ENCODE measurements at places on chromosomes 13 and 19.

DNA sequence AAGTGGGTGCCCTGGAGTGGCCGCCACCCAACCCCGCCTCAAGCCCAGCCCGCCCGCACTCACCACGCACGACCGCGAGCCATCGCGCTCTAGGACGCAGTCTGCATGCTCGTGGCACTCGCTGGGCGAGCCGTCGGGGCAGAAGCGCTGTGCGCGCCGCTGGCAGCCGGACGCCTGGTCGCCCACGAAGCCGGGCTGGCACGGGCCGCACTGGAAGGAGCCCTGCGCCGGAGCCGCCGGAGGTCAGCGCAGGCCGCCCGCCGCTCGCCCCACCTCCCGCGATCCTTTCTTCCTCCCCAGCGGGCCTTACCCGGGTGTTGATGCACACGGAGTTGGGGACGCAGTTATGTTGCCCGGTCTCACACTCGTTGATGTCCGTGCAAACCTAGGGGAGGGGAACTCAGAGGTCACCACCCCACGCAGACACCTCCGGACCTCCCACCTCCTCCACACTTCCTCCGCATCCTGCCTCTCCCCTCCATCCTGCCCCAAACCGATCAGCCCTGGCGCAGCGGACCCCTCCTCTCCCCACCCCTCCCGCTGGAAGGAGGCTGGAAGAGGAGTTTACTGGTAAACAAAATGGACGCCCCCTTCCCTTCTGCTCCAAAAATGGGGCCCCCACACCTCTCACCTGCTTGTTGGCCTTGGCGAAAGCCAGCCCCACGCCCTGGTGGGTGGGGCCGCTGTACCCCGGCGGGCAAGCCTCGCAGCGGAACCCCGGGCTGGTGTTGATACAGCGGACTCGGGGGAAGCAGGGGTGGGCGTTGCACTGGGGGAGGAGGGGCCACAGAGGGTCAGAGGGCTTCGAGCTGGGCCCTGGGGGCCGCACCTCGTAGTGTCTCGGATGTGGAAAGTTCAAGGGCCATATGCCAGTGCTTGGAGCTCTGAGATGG lies 2.3 kb downstream of the COMP start:
- no peak for DNase-seq

DNA sequence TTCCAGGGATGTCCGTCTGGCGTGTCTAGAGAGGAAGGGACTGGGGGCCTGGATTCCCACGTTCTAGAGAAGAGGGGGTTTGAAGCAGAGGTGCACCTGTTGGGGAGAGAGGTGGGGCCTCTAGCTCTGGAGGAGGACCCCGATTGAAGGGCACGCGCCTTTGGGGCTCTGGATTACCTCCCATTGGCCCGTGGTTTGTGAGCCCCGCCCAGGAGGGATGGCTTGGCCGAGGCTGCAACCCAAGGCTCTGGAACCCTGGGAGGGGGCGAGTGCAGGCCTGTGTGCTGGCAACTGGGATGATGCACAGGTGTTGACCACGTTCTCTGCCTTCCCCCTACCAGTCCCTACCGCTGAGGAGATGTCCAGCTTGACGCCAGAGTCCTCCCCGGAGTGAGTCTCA lies 20.2 kb downstream of the TMEM150B start:
- DNase-seq: no peak

DNA sequence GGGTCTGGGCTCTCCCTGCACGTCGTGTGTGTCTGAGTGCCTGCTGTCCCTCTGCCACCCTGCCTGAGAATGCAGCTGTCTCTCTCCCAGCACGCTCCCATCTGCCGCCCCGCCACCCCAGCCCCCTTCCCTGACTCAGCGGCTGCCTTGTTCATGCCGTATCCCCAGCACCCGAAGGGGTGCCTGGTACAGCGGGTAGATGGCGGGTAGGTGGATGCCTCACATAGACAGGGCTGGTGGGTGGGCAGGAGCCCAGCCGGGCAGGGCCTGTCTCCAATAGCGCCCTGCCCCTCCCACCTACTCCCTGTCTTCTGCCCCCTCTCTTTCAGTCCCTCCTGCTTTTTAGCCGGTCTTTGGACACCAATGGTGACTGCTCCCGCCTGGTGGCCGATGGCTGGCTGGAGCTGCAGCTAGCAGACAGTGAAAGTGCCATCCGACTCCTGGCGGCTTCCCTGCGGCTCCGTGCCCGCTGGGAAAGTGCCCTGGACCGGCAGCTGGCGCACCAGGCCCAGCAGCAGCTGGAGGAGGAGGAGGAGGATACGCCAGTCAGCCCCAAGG lies 30.3 kb downstream of the DHX34 start:
- no peak for DNase-seq

GRCh38 chr13:101013245-101013644 lies 338.6 kb upstream of the TMTC4 start:
- no peak for DNase-seq

GRCh38 chr13:97116754-97117153 lies 105.4 kb upstream of the MBNL2 start:
- no peak for DNase-seq

DNA sequence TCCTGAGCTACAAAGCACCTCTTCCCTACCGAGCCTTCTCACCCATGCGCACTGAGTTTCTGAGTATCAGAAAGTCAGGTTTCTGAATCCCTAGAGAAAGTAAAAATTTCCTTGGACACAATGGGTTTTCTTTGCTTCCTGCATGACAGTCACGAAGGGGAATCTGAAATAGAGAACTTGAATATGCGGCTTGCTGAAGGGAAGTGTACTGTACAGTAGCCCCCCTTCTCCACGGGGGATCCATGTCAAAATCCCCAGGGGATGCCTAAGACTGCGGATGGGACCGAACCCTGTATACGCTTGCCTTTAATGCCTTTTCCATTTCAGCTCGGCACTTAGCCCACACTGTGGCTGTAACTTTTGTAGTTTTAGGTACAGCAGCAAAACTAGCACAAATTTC lies 107.9 kb downstream of the GGACT start:
- DNase-seq: no peak

DNA sequence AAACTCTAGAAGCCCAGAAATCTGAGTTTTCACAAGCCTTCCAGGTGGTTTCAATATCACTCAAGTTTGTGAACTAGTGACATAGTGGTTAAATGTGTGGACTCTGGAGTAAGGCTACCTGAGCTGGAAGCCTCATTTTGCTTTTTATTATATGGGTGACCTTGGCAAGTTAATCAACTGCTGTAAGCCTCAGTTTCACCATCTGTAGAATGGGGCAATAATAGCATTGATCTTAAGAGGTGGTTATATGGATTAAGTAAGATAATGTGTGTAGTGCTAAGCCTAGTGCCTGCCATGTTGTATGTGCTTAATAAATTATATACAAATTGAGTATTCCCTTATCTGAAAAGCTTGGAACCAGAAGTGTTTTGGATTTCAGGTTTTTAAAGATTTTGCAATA lies 65.5 kb upstream of the SIAH3 start:
- DNase-seq: no peak

DNA sequence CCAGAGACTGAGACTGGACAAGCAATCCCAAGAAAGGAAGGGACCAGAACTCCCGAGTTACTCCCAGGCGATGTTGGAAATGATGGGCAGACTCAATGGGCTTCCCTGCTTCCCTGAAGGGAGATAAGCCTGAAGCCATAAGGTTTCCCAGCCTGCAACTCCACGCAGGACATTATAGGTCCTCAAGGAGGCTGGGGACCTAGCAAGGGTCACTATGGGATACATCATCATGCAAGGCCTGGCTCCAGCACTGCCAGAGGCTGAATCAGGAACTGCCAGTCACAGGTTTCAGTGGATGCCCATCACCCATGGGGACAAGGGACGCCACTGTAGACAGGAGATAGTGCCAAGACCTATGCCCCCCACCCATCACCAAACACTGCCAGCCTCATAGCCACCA lies 338.7 kb downstream of the IRS2 start:
- no peak for DNase-seq

DNA sequence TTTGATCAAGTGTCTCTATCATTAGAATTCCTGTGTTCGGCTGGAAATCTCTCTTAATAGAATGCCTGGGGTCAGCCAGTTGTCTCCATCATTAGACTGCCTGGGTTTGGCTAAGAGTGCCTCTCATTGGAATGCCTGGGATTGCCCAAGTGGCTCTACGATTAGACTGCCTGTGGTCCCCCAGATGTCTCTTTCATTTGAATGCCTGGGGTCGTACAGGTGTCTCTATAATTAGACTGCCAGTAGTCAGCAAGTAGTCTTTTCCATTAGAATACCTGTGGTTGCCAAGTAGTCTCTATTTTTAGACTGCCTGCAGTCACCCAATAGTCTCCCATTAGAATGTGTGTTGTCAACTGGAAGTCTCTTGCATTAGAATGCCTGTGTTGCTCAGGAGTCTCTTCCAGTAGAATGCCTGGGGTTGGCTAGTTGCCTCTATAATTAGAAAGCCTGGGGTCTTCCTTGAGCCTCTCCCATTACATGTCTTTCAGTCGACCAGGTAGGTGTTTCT lies 1523.2 kb downstream of the UQCRFS1 start:
- no peak for DNase-seq

DNA sequence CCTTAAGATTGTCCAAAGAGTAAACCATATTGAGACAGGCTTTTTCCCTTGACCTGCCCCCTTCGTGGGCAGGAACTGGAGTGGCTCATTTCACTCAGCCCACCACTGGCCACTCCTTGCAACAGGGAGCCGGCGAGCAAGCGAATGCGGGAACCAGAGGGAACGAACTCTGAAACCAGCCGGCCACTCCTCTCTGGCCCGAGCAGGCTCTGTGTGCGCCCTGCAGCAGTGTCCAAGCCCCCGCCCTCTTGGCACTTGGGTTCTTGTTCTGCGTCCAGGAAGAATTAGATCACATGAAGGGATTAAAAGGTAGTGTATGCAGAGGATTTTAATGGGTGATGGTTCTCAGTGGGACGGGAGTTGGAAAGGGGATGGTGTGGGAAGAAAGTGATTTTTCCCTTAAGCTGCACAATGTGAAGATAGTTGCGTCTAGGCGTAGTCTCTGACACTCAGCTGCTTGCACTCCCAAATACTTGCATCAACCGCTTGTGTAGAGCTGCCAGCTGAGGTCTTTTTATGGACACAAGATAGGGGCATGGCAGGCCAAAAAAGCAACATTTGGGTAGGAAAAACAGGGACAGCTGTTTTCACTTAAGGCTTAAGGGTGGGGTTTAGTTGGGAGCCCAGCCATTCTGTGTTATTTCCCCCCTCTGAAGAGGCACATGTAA lies 1209.7 kb upstream of the PCDH20 start:
- DNase-seq: no peak

DNA sequence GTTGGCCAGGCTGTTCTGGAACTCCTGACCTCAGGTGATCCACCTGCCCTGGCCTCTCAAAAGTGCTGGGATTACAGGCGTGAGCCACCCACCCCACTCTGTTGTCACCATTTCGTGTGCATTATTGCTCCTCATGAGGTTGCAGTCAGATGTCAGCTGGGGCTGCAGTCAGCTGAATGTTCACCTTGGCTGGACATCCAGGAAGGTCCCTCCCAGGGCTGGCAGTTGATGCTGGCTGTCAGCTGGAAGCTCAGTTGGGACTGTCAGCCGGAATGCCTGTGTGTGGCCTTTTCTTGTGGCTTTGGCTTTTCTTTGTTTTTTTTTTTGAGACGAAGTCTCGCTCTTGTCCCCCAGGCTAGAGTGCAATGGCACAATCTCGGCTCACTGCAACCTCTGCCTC lies 6.6 kb downstream of the MEGF8 start:
- DNase-seq: no peak

GRCh38 chr13:68927387-68928026 lies 1180.1 kb upstream of the ATXN8OS start:
- DNase-seq: no peak
